Hepatocyte (in vitro differentiated cells): ENCODE measurements at places on chromosomes 7 and 10.

- H3K36me3 ChIP-seq, result no peaks in the 10 kb centered on the region
- peak overlapping the region; percentile 99 for H3K27ac ChIP-seq
- peak overlapping the region; percentile 47 for H3K4me3 ChIP-seq
- H3K27me3 ChIP-seq, result no peaks in the 10 kb centered on the region
- H3K4me1 ChIP-seq, result peaks cover 68% of the 10 kb centered on the region
Measured at GRCh38 chr10:125157505-125157904, 2.9 kb downstream of the CTBP2 start.

GRCh38 chr7:94149789-94150545 lies 145.8 kb upstream of the BET1 start:
- H3K4me3 ChIP-seq, result no peak overlapping the region
- H3K27me3 ChIP-seq, result no peaks in the 10 kb centered on the region
- H3K27ac ChIP-seq, result no peak overlapping the region
- DNase-seq, result no peak

- H3K27me3 ChIP-seq, result no peaks in the 10 kb centered on the region
- DNase-seq, result no peak
- no peak overlapping the region for H3K4me3 ChIP-seq
- H3K36me3 ChIP-seq, result no peaks in the 10 kb centered on the region
- H3K4me1 ChIP-seq, result peaks cover 51% of the 10 kb centered on the region
Measured at GRCh38 chr10:79128923-79129305, 60.1 kb downstream of the ZMIZ1 start.

GRCh38 chr10:130203626-130204025 lies 67.4 kb downstream of the GLRX3 start:
- H3K4me1 ChIP-seq, result no peaks in the 10 kb centered on the region
- H3K27ac ChIP-seq, result no peak overlapping the region
- no peak for DNase-seq
- H3K27me3 ChIP-seq, result no peaks in the 10 kb centered on the region
- no peaks in the 10 kb centered on the region for H3K36me3 ChIP-seq

GRCh38 chr10:100962351-100963080 lies 6.8 kb upstream of the SEMA4G start:
- H3K4me3 ChIP-seq, result no peak overlapping the region
- DNase-seq, result no peak
- no peaks in the 10 kb centered on the region for H3K27me3 ChIP-seq
- H3K27ac ChIP-seq, result no peak overlapping the region
- H3K4me1 ChIP-seq, result peaks cover 6% of the 10 kb centered on the region

- H3K27ac ChIP-seq, result no peak overlapping the region
- no peak overlapping the region for H3K4me3 ChIP-seq
- no peaks in the 10 kb centered on the region for H3K27me3 ChIP-seq
- no peaks in the 10 kb centered on the region for H3K36me3 ChIP-seq
Measured at GRCh38 chr10:98242823-98243222, 25.2 kb downstream of the LOXL4 start.

DNA sequence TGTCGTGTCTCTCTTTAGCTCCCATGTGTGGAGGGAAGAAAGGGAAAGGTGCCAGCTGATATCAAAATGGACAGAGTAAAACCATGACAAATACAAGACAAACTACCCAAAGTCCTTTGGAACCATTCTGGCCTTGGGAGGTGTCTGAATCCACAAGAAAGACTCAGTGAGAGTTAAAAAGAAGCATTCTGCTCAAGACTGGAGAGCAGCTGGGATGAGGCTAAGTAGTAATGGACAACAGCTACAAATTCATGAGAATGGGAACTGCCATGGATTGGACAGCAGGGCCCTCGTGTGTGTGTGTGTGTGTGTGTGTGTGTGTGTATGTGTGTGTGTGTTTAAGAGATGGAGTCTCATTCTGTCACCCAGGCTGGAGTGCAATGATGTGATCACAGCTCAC lies 39.6 kb upstream of the MYL10 start:
- no peak overlapping the region for H3K27ac ChIP-seq
- H3K4me1 ChIP-seq, result no peaks in the 10 kb centered on the region
- H3K36me3 ChIP-seq, result no peaks in the 10 kb centered on the region
- DNase-seq, result no peak

GRCh38 chr7:5692845-5693278 lies 88.6 kb downstream of the RNF216 start:
- no peaks in the 10 kb centered on the region for H3K36me3 ChIP-seq
- H3K4me3 ChIP-seq, result no peak overlapping the region
- no peak for DNase-seq
- H3K4me1 ChIP-seq, result peaks cover 77% of the 10 kb centered on the region
- no peaks in the 10 kb centered on the region for H3K27me3 ChIP-seq
- peak overlapping the region; percentile 91 for H3K27ac ChIP-seq

GRCh38 chr10:129102906-129103693 lies 363.9 kb upstream of the MGMT start:
- H3K36me3 ChIP-seq, result no peaks in the 10 kb centered on the region
- no peaks in the 10 kb centered on the region for H3K27me3 ChIP-seq
- no peak for DNase-seq
- H3K27ac ChIP-seq, result no peak overlapping the region

DNA sequence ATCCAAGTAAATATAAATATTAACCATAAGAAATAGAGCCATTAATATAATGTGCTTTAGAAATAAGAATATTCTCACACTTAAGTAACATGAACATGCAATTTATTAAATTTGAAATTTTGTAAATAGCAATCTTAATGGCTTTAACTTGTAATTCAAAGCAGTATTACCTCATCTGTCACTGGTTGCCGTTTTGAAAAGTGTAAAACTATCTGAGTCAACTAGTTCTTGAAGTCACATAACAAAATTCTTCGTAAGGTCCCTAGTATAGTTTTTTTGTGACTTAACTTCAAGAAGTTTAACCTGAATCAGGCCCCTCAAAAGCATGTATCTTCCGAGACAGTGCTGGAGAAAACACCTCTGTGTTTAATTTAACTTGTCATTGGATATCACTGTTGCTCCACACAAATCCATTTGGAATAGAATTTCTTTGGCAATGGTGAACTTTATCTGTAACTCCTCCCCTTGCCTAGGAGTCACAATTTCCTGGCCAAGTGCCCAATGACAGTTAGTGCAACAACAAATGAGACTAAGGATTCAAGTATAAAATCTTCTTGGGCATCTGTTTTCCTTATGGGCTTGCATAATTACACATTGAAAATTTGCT lies 47.1 kb downstream of the NT5C2 start:
- H3K27me3 ChIP-seq, result no peaks in the 10 kb centered on the region
- peaks cover 16% of the 10 kb centered on the region for H3K4me1 ChIP-seq
- no peak overlapping the region for H3K4me3 ChIP-seq
- H3K27ac ChIP-seq, result peak overlapping the region; percentile 17
- peak; percentile 77 for DNase-seq

GRCh38 chr7:26346611-26347203 lies 55.0 kb downstream of the SNX10 start:
- H3K27ac ChIP-seq, result no peak overlapping the region
- H3K4me1 ChIP-seq, result no peaks in the 10 kb centered on the region
- H3K36me3 ChIP-seq, result no peaks in the 10 kb centered on the region
- no peaks in the 10 kb centered on the region for H3K27me3 ChIP-seq
- no peak overlapping the region for H3K4me3 ChIP-seq
